ENCODE measurements at places on chromosomes 11 and 22.
A peak's percentile ranks its signal among the peaks of the same experiment; 100 is the strongest.

DNA sequence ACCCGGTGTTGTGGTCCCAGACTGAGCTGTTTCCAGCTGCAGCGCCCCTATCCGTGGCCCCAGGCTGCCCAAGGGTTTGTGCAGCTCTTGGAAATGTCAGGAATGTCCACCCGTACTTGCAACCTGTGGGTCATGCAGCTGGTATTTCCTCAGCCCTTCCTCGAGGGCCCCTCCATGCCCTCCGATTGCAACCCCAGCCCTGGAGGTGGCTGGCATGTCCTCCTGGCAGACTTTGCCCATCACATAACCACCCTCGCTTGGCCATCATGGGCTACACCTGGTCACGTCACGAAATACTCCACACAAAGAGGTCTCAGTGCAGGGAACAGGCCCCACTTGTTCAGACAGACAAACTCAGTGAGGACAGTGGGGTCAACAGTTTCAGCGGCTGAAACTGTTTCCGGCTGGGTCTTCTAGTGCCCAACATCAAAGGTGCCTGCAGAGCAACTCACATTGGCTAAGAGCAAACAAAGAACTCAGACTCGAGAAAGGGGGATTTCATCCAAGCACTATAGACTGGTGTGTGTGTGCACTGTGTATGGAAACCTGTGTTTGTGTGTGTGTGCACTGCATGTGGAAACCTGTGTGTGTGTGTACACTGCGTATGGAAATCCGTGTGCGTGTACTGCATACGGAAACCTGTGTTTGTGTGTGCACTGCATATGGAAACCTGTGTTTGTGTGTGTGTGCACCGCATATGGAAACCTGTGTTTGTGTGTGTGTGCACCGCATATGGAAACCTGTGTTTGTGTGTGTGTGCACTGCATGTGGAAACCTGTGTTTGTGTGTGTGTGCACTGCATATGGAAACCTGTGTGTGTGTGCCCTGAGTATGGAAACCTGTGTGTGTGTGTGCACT lies 72.8 kb upstream of the CCND1 start:
- DNase-seq = no peak

DNA sequence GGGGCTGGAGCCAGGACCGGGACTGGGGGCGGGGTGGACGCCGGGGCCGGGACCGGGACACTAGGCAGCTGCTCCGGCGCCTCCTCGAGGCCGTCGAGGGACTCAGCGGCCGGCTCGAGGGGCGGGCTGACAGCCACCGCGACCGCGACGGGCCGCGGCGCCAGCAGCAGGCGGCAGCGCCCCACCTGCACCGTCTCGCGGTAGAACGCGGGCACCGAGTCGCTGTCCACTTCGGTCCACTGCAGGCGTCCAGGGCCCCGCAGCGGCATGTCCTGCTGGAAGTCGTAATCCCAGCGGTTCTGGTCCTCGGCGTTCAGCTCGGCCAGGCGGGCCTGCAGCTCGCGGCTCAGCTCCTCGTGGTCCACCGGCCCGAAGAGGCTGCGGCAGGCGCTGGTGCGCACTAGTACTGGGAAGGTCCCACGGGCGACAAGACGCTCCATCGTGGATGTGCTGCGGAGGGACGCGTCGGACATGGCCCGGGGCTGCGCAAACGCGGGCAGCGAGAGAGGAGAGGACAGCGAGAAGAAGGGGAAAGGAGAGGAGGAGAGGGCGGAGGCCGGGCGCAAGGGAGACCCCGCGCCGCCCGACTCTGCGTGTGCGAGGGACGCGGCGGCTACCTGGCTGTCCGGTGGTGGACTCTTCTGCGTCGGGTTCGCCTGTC lies 428 bp downstream of the CDKN1C start:
- no peak for DNase-seq

GRCh38 chr11:105486929-105487328 lies 122.9 kb upstream of the GRIA4 start:
- no peak for DNase-seq

- peak; percentile 85 for DNase-seq
These were observed at the start of gene RTCB for GRCh38 chr22:32411829-32412592. TSS of gene RTCB (minus strand) at chr22:32412247. CDS start at chr22:32412156, 91 bp downstream.

DNA sequence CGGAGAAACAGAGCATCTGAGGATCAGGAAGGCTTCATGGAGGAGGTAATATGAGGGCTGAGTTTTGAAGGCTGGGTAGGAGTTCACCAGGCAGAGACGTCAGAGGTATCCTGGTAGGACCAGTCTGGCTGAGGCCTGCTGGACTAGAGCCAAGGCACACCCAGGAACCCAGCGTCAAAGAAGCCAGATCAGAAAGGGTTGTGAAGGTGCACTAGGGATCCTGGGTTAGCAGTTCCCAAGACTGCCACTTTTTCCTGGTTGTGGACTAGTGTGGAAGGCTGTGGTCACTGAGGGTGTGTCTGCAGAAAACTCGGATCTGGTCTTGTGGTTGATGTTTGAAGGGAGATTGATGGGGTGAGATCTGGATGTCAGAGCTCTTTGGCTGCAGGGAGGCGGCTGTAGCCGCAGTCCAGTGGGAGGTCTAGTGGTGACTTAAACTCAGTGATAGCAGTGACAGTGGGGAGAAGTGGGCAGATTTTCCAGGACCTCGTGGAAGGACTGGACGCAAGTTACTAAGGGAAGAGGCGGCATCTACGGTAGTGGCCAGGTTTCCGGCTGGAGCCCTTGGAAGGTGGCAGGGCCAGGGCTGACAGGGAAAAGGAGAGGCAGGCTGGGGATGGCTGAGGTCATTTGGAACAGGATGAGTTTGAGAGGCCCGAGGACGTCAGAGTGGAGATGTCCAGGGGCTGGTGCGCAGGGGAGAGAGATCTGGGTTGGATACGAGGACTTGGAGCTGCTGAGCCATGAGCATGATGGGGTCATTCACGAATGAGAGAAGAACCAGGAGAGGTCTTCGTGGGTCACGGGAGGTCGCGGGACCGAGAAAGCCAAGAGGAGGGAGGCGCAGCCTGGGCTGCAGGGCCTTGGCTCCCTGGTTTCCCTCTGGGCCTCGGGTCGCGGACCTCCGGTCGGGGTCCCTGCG lies 10.9 kb downstream of the RELA start:
- DNase-seq = no peak

GRCh38 chr11:58832056-58832645 lies 12.4 kb downstream of the GLYATL2 start:
- no peak for DNase-seq

DNA sequence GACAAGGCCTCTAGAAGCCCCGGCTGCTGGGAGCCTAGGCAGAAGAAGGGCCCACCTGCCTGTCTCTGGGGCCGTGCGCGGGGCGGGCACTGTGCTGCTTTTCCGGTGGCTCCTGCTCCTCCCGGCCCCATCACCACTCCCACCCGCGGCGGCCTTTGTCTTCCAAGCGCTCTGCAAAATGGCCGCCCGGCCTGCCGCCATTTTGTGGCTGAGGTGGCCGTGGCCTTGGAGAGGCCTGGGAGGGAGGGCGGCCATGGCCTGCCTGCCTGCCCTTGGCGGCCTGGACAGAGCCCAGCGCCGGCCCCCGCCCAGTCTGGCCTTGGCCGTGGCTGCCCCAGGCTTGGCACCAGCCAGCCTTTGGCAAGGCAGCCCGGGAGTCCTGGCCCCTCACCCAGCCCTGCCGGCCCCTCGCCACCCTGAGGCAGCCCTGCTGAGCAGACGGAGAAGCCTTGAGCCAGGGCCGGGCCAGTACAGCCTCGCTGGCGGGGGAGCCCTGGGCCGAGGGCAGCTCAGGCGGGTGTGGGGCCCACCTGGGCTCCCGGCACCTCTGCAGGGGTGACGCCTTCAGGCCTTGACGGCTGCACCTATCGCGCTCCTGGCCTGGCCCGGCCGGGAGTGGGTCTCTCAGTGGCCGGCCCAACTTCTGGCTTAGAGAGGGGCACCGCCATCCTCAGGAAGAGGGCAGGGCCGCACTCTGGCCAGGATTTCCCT lies 46.0 kb upstream of the PPARA start:
- no peak for DNase-seq

- DNase-seq = no peak
These were observed 7.9 kb downstream of the SNAP29 start for GRCh38 chr22:20866736-20867135.

DNA sequence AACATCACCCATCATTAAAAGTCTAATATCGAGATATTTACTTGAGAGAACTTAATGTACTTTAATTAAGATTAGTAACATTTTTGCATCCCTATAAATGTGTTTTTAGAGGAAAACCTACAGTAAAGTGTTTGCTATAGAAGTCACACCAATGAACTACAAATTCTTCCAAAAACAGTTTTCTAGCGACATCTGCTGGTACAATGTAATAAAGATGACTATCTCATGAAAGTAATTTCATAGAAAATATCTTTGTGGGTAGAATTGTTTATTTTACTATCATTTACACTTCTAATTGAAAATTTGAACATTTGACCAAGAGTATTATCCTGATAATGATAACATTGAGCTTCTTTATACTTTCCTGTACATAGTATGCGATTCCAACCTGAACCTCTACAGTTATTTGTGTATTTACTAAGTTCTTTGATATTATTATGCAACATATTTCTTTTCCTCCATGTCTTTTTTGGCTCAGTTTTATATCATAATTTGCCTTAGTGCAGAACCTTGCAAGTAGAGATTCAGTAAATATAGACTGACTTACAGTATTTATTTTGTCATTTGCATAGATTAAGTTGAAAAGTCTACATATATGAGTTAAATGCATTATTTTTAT lies 252.7 kb downstream of the TMEM135 start:
- no peak for DNase-seq

DNA sequence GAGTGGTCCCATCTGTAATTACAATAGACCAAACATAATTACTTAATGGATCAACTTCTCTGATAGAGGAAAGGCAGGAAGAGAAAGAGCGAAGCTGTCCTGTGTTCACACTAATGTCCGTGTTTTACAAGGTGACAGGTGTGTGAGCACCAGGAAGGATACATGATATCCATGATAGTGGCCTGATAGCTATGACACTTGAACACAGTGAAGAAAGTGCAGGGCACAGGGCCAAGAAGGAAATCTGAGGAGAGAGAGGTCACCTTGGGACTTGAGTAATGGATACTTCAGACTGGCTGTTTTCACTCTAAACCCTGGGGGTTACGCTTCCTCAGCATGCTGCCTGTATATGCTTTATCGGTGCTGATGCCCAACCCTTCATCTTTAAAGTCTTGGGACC lies 29.4 kb downstream of the TUB start:
- no peak for DNase-seq

GRCh38 chr22:25518000-25518663 lies 46.3 kb upstream of the GRK3 start:
- DNase-seq = no peak

DNA sequence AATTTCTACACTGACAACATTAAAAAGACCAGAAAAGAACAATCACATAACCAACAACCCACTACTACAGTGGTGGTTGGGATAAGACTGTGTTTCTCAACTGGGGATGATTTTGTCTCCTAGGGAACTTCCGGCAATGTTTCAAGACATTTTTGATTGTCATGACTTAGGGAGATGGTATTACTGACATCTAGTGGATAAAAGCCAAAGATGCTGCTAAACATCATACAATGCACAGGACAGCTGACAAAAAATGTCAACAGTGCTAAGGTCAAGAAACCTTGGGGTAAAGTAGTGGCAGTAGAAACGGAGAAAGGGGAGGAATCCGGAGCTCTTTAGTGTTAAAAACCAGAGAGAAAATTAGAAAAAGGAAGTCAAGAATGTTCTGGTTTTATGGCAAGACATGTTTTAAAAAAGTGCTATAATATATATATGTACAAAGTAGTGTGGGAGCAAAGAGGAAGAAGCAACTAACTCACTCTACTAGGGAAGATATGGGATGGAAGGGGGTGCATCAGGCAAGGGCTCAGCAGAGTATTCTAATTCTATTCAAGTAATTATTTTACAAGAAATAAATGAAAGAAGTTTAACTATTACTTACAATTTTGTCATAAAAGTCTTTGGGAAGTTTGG lies 37.2 kb downstream of the CKAP5 start:
- DNase-seq = no peak

GRCh38 chr11:8593935-8594909 lies at the start of gene STK33:
TSS of gene STK33 (minus strand) at chr11:8594228. CDS start at chr11:8474905, 119,323 bp downstream.
- DNase-seq = no peak

GRCh38 chr11:90318651-90319050 lies 95.8 kb upstream of the CHORDC1 start:
- no peak for DNase-seq

DNA sequence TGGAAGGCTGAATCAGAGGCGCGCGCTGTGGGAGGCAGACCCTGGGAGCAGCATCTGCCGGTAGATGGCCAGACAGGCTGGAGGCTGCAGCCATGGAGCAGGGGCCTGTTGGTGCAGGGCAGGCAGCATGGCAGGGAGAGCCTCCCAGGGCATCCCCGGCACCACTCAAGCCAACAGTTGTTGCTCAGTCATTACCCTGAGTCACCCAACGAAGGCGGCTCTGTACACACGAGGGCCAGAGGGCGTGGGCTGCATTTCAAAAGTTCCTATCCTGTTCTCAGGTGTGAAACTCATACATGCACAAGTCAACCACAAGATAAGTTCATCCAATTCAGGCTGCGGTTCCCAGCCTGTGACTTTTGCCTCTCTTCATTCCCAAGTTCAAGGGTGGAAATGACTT lies 2.6 kb downstream of the ANO1 start:
- no peak for DNase-seq

DNA sequence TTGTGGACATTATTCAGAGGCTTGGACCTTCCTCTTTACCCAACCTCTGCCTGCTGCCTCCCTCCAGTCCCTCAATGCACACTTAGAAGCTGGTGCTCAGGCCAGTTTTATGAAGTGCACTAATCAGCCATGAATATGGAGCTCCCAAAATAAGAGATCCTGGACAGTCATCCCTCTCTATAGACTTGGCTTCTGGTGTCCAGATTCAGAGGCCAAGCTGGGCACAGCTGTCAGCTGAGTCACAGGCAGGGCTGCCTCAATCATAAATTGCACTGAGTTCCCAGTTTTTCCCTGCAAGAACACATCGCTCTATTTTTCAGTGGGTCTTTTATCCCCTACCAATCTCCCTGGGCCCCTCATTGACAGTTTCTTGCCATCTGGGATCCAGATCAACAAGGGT lies 161.7 kb upstream of the CADM1 start:
- DNase-seq = no peak

GRCh38 chr11:106086135-106086534 lies 8.7 kb downstream of the AASDHPPT start:
- no peak for DNase-seq

- no peak for DNase-seq
These were observed 32.6 kb downstream of the PRDM11 start for GRCh38 chr11:45178890-45179671.

DNA sequence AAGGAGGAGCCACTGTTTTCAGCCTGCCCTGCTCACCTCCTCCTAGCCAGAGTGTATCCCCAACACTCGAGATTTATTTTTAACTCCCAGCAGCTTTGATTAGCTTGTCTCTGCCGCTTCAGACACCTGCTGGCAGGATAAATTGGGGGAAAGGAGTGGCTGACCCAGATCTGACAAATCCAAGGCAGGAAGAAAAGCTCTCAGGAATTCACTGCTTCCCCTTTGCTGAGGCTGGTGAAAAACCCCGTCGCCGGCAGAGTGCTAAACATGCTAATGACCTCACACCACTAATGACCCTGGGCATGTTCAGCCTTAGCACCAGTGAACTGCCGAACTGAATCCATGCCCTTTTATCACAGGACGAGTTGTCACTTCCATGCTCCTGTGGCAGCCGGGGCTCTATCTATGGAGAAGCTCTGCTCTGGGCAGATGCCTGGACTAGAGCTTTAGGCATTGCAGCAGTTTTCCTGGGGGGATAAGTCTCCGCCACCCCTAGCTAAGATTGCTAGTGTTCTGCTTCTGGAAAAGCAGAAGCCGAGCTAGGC lies 52.2 kb downstream of the FEZ1 start:
- DNase-seq = no peak

All from activated CD4-positive, CD25-positive, alpha-beta regulatory T cell treated with anti-CD3 and anti-CD28 coated beads, Interleukin-2, amount 50 U/mL, for 16 hours (primary cell).